ENCODE measurements at places on chromosomes 2 and 18.

DNA sequence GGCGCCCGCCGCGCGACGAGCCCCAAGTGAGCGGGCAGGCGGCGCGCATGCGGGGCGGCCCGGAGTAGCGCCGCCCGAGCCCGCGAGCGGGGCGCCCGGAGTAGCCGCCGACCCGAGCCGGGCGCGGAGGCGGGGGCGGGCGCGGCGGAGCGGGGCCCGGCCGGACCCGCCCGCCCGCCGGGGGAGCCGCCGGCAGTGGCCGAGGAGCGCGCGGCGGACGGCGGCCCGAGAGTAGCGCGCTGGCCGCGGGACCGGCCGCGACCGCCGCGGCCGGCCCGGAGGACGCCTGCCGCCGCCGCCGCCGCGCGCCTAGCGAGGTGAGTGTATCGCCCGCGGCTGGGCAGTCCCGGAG lies at the start of gene GALNT1:
Gene GALNT1 (plus strand): TSS at position 195 of the 352 bp plus-strand sequence. CDS start 72,923 bp downstream, outside the sequence.
- DNase-seq: no peak

DNA sequence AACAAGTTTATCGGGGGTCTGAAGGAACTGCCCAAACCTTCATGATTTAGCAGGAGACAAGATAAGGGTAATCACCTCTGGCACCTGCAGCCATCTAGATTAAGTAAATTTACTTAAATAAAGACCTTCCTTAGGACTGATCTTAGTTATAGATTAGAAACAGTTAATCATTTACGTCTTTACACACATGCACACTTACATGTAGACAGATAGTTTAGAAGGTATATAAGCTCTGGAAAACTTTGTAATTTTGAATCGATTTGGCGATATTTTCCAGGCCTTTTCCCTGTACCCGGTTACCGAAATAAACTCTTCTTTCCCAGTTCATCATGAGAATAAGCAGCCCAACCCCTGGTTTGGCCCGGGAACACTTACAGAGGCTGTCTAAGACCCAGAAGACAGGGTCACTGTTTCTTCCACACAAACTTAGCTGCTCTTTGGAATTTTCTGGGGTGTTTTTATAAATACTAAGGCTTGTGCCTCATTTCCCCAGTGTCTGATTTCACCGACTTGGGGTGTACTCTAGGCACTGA lies 560 bp upstream of the SKA1 start:
- no peak for DNase-seq

DNA sequence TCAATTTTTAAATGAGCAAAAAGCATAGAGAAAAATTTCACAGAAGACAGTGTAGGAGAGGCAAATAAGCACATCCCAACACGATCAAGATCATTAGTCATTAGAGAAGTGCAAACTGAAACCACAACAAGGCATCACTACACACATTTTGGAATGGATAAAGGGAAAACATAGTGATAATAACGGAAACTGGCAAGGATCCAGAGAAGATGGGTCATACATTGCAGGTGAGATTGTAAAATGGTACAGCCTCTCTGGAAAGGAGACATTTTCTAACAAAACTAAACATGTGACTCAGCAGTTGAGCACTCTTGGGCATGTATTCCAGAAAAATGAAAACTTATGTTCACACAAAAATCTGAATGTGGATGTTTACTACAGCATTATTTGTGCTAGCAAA lies 98.3 kb upstream of the TMEM17 start:
- no peak for DNase-seq

DNA sequence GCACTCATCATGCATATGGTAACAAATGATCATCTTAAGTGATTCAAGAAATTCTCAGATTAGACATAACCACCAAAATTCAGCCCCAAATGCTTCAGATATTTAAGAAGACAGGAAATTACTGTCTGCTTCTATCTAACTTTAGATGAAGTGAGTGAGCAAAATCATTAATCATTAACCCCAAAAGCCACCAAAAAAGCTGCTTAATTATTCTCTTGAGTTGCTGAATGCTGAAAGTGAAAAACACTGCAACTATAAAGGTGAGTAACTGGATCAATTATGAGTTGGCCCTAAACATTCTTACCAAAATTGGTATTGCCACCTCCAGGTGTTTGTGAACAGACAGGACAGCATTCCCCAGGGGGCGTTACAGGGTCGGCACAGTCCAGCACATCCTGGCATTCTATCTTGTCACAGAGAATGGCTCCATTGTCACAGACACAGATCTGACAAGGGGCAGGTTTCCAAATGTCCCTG lies 69.6 kb downstream of the COL5A2 start:
- DNase-seq: no peak

- no peak for DNase-seq
Measured at GRCh38 chr2:109435901-109436598, 177.7 kb downstream of the SEPTIN10 start.

DNA sequence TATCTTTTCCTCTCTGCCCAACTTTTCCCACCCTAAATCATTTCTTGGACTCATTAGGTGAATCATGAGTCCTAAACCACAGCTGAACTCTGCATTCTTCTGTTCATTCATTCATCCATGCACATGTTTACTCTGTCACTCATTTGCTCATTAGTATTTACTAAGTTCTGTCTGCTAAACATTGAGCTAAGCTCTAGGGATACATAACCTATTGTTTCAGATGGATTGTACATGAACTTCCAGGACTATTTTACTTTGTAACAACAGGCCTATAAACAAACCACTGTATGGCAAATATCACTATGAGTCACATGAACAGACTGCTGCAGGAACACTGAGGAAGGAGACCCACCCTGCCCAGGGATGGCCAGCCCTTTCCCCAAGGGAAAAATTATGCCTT lies 14.6 kb upstream of the DYNC2LI1 start:
- DNase-seq: no peak

DNA sequence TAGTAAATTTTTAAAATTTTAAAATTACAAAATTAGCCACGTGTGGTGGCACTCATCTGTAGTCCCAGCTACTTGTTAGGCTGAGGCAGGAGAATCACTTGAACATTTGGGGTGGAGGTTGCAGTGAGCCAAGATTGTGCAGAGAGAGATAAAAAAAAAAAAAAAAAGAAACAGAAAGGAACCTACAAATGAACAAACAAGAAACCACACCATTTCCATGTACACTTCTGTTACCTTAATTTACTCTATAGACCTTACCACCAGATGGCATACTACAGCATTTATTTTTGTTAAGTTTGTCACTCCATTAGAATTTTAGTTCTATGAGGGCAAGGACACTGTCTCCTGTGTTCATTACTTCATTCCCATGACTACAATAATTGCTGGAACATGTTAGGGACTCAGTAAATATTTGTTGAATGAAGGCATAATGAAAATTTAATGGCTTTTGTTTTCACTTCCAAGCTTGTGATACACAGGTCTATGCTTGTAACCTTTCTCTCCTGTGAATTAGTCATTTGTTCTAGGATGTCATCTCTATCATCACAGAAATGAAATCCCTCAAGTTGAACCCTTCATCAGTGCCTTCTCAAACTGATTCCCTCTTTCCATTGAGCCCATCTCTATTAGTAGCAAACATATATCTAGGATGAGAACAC lies 76.0 kb downstream of the ARHGAP15 start:
- DNase-seq: no peak

- no peak for DNase-seq
Measured at GRCh38 chr2:201260302-201260800, at the start of gene CASP8. TSS of gene CASP8 (plus strand) at chr2:201260536. CDS start at chr2:201266487, 5,951 bp downstream.

DNA sequence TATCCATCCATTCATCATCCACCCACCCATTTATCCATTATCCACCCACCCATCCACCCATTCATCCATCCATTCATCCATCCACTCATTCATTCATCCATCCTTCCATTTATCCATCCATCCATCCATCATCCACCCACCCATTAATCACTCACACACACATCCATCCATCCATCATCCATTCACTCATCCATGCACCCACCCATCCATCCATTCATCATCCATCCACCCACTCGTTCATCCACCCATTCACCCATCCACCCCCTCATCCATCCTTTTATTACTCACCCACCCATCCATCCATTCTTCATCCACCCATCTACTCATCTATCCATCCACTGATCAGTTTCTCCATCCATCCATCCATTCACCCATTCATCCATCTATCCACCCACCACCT lies 8.1 kb upstream of the TPO start:
- no peak for DNase-seq

GRCh38 chr2:75709297-75709696 lies 1.4 kb downstream of the GCFC2 start:
- no peak for DNase-seq

GRCh38 chr18:59813942-59814341 lies 85.9 kb upstream of the PMAIP1 start:
- no peak for DNase-seq

GRCh38 chr2:203438528-203438927 lies 96.6 kb downstream of the RAPH1 start:
- DNase-seq: no peak

- no peak for DNase-seq
Measured at GRCh38 chr2:64700133-64700809, 46.6 kb upstream of the SERTAD2 start.

All from substantia nigra (tissue), 51 donors.